ENCODE measurements at places on chromosomes 11 and 22.
A peak's percentile ranks its signal among the peaks of the same experiment; 100 is the strongest.

DNA sequence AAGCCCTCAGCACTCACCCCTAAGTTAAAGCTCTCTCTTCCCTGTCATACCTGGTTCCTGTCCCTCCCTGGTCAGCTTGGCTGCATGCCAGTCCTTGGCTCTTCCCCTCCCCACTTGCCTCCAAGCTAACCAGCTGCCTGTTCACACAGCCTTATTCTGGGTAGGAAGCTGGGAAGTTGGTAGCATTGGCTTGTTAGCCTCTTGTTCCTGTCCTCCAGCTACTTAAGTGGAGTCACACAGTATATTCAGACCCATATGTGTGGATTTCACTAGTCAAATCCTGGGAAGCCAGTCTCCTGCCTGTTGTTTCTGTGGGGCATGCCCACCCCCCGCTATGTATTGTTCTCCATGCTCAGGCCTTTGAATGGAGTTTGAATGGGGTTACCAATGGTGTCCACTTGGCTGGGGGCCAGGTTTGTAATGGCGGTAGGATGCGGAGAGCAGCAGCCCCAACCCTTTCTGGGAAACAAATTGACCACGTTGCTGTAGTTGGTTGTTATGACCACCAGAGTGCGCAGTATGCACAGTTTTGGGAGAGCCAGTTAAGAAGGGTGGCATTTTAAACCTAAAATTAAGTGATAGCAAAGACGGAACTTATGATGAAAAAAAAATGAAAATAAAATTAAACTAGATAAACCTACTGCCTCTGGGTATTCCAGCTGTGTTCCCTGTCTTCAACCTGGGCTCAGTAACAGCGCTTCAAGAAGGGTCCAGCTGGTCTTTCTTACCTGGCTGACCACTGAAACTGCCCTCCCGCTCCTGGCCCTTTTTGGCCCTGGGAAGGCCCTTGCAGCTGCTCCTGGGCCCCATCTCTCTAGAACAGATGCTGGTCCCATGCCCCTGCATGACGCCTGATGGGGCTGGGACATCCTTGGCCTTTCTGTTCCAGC lies 10.7 kb upstream of the RPS3 start:
- peak; percentile 83 for DNase-seq

- no peak for DNase-seq
These were observed 90.9 kb downstream of the CTTN start for GRCh38 chr11:70489276-70489675.

- DNase-seq: no peak
These were observed 146.5 kb downstream of the CCDC34 start for GRCh38 chr11:27216270-27217149.

- DNase-seq: peak; percentile 69
These were observed 193.2 kb upstream of the PLET1 start for GRCh38 chr11:112453601-112454577.

DNA sequence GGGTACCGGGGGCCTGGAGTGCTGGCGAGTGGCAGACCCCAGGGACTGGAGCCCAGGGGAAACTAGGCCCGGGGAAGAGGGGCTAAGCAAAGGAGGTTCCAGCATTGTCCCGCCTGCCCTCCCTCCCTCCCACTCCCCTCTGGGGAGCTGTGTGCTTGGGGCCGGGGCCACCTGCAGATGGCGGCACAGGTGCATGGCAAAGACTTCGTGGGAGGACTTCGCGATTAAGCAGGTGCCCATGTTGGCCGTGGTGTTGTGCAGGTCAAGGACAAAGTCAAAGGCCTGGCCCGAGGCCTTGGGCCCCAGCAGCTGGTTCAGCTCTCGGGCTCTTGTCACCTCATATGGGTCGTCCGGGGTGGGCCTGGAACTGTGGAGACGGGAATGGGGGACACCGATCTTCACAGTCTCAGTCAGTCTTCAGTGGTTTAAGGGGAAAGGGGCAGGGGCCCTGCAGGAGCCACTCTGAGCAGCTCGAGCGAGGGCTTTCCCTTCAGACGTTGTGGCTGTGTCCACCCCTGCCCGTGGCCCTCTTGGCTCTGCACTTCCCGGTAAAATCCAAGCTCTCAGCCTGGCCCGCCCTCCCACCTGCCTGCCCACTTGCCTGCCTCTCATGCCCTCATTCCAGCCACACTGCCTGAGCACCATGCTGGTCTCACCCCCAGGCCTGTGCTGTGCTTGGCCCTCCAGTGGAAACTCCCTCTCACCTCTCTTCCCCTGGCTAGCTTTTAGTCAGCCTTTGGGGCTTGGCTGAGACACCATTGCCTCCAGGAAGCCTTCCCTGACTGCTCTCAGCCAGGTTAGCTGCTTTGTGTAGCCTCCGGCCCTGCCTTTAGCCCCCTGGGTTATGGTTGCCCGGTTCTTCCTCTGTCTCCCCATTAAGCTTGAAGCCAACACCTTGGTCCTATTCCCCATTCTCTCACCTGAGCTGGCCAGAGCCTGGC lies 4.7 kb downstream of the ACY3 start:
- peak; percentile 42 for DNase-seq

Data from activated CD8-positive, alpha-beta T cell treated with anti-CD3 and anti-CD28 coated beads for 36 hours (primary cell).